ENCODE measurements at places on chromosomes 2 and 18.
A peak's percentile ranks its signal among the peaks of the same experiment; 100 is the strongest.

GRCh38 chr2:193528458-193528857 is 1333.7 kb upstream of the TMEFF2 start:
- DNase-seq: no peak

DNA sequence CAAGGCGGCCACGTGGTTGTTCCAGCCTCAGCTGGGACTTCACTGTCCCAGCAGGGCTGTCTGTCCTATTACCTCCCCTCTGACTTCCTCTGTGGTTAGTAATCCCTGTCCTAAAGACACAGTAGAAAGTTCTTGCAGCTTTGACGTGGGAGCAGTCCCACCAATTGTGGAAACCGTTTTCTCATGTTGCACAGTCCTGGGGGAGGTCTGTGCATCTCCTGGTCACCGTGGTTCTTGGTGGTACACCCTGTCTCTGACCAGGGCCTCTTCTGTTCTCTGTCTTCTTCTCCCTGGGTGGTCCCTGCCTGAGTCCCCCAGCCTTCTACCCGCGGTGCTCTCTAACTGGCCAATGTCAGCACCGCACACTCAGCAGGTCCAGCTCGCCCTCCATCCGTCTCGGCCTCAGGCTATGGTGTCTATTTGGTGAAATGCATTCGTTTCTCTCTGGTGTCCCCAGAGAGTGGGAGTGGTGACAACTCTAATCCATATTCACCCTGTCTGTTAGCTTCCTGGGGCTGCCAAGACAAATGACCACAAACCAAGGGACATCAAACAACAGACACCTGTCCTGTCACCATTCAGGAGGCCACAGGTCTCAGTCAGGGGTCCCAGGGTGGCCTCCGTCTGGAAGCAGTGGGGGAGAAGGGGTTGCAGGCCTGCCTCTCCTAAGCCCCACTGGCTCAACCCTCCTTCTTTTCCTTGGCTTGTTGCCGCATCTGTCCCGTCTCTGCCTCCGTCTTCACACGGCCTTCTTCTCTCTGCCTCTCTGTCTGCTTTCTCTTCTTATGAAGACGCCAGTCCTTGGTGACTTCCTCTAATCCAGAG is 99.8 kb downstream of the SH3BP4 start:
- peak; percentile 44 for DNase-seq

DNA sequence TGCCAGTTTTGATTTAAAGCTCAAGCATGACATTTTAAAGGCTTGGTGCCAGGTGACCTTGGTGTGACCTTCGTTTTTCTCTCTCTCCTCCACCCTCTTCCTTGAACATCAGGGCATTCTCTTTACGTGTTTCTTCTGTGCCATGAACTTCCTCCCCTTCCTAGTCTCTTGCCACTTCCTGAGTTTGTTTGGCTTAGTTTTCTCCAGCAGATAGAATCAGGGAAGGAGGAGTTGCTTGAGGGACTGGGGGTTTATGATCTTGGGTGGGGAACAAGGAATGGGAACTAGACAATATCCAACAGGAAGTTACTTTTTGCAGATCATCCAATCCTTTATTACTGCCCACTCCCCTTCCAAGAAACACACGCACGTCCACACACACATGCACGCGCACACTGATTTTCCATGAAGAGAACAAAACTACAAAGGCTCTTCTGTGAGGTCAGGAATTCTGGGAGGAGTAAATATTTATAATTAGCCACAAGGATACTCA is 210.6 kb upstream of the EPAS1 start:
- DNase-seq: no peak

DNA sequence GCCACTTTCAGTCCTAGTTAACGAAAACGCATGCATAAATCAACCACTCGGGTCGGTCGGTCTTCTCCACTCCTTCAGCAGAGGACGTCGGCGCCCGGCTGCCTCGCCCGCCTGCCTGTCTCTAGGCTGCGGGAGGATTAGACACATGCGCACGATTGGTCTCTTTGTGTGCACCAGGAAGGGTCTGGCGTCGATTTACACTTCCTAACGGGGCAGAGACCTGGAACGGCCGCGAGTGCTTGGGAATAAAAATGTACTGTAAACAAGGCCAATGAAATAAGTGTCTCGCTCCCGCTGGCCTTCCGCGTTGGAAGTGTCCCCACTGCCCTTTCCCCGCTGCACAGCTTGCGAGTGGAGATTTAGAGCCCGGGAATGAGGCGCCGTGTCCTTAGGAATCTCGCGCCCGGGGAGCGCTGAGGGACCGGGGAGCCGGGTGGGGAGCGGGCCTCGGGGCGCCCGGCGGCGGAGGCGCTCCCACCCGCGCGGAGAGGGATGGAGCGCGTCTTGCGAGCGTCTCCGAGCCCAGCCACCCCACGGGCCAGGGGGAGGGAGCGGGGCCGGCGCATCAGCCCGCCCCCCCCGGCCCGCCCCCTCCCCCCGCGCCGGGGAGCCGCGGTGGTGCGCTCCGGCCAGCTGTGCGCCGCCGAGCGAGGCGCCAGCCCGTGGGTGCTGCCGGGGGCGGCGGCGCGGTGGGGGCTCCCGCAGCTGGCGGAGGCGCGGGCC is at the start of gene DOK6:
Gene DOK6 (plus strand): TSS at position 636 of the 723 bp plus-strand sequence.
- DNase-seq: peak; percentile 80

DNA sequence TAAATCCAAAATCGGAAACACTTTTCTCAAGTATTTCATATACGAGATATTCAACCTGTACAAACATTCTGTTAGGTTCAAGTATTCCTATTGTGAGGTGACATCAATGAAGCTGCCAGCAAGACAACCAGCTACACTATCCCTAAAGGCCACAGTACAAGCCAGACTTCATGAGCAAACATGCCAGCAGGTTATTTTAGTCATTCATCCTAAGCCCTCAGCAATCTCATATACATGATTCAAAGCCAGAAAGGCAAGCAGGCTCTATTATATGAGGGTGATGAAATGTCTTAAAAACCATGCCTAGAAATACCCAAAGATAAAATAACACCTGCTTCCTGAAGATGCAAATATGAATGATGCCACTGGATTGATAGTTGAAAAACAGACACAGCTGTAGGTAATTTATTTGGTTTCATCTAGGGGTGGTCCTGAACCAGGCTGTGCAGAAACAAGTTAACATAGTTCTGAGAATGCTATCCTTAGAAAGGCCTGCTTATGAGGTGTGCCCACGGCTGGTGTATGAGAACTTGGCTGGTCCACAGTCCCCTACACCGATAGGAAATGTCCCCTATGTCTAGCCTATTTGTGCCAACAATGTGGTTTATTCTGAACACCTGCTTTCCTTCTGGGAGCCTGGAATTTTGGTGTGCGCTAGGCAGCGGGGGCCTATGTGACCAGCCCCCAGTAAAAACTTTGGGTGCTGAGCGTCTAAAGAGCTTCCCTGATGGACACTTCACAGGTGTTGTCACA is 48.2 kb upstream of the KIDINS220 start:
- no peak for DNase-seq

- no peak for DNase-seq
Observed at GRCh38 chr2:88321449-88322248, 130.8 kb downstream of the FOXI3 start.

- no peak for DNase-seq
Observed at GRCh38 chr18:1302861-1303260, 398.2 kb downstream of the ADCYAP1 start.

GRCh38 chr18:61096226-61096625 is 237.0 kb upstream of the CDH20 start:
- DNase-seq: no peak

DNA sequence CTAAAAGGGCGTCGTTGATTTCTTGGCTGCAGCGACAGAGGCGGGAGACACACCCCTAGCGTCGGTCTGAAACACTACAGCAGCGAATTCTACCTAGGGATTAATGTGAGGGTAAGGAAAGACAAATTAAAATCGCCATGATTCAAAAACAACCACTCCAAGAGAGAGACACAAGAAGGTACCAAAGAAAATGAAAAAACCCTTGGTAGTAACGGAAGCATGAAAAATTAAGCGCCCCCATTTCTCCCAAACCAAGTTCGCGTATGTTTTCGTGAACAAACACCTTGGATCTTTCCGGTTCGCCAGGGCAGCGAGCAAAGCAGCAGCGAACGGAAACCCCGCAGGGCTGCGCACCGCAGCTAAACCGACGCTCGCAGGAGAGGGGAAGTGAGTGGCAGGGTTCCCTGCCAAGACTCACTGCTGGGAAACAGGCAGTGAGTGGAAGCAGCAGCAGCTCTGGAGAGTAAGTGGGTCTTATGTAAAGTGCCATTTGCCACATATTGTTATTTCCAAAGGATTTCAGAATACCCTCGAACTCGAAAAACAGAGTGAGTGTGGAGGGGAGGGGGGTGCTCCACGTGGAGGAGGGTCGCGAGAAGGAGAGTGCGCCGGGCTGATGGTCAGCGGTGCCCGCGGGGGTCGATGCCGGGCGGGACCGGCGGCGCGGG is 1.0 kb downstream of the PPP3R1 start:
- DNase-seq: peak; percentile 70

All from fibroblast of upper back skin (primary cell).